Caki2 (cell line): ENCODE measurements at places on chromosomes 16 and 17. TPM values are rescaled to one million over a fixed set of nuclear protein-coding genes. Genes with fewer than 3 reads are reported as not detected.
A peak's percentile ranks its signal among the peaks of the same experiment; 100 is the strongest.

GRCh38 chr17:31067691-31068184, 27.0 kb upstream of the NF1 start:
- DNase-seq = peak; percentile 53

DNA sequence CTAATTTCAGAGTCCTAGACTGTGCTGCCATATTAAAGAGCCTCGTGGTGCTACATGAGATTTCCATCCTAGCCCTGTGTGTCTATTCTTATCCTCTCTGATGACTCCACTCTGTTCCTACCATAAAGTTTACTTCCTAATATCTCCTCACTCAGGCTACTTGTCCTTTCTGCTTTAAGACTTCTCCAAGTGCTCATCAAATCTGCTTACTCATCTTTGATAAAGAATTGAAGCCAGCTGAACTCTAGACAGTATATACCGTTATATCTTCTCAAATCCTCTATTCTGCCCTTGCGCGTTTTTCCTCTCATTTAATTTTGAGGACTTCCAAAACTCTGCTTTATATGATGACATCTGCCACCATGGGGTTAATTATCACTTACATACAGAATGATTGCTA, 539.5 kb downstream of the HAPSTR1 start:
- DNase-seq = no peak

GRCh38 chr17:68310152-68310551, 18.9 kb downstream of the ARSG start:
- DNase-seq = no peak

DNA sequence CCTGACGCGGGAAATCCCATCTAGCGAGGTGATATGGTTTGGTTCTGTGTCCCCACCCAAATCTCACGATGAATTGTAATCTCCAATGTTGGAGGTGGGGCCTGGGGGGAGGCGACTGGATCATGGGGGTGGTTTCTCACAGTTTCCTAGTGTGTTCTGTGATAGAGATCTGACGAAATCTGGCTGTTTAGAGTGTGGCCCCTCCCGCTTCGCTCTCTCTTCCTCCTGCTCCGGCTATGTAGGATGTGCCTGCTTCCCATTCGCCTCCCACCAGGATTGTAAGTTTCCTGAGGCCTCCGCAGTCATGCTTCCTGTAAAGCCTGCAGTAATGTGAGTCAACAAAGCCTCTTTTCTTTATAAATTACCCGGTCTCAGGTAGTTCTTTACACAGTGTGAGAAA, 31.6 kb downstream of the IFT140 start:
- DNase-seq = no peak

DNA sequence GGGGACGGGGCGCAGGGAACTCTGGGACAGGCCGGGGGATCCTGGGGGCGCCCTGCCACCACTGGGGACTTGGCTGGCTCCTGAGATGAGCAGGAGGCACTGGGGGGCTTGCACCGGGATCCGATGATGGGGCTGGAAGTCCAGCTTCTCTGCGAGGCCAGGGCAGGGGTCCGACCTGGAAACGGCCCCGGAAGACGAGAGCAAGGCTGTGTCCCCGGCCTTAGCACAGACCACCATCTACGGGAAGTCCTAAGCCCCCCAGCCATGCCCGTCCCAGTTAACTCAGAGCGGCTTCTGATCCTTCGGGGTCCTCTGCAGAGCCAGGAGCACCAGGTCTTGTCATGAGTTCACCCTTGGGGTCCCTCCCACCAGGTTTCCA, 573 bp downstream of the CDT1 start:
- DNase-seq = no peak

- DNase-seq = no peak
Measured at GRCh38 chr17:20611309-20611708, 31.8 kb downstream of the CDRT15L2 start.

DNA sequence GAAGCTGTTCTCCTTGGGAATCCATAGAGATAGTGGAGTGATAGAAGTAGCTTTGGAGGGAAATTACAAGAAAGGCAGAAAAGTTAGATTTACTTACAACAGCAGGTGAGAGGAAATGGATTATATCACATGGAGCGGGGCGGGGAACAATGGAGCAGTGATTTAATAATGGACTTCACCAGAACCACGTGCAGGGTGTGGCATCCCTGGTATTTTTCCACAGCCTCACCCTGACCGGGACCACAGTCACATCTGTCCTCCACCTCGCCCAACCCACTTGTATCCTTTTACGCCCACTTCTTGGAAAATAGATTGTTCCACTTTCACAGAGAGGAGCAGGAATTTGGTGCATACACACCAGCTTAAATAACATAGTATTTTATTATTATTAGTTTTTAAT, 15.9 kb upstream of the CYB5B start:
- peak; percentile 75 for DNase-seq

- no peak for DNase-seq
Measured at GRCh38 chr17:79301469-79301868, 226.8 kb downstream of the ENGASE start.

- DNase-seq = peak; percentile 87
Measured at GRCh38 chr16:25109643-25110042, 1.9 kb upstream of the LCMT1 start.

DNA sequence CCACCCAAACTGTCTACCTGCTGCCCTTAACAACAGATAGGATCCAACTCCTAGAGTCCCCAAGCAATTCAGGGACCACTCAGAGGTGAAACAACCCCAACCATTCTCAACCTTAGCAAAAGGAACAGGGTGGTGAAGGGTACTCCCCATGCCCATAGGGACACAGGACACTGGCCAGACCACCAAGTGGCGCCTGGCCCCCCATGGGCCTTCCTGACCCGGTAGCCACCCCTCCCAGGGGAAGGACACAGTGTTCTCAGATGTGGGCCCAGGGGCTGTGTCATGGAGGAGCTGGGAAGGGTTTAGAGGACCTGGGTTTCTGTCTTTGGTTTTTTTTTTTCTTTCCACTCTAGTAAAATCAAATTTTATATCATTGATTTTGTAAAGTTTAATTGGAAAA, 9.7 kb upstream of the SLC25A39 start:
- DNase-seq = no peak

GRCh38 chr17:20200016-20200795, 191.0 kb downstream of the SPECC1 start:
- no peak for DNase-seq

Gene TPSAB1
- not detected in 2 replicates for total RNA-seq

DNA sequence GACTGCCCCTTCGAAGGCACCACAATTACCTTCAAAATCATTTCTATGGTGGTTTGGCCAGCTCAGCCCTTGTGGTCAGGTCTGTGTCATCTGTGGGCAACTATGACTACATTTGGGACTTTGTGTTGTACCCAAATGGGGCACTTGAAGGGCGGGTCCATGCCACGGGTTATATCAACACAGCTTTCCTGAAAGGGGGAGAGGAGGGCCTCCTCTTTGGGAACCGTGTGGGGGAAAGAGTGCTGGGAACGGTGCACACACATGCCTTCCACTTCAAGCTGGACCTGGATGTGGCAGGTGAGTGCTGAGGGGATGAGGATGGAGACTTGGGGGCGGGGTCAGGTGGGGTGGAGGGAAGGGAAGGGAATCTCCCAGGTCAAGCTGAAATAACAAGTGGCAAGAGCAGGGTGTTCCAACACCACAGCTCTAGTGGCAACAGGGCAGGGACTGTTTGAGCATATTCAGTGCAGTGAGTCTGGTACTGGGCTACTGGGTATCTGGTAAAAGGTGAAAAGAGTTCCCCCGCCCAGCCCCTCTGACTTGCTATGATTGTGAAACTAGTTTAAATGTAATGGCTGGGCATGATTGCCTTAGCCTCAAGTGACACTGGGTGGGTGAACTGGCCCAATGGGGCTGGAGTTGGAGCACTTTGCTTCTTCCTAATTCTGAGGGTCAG, 1.7 kb downstream of the AOC2 start:
- peak; percentile 56 for DNase-seq

DNA sequence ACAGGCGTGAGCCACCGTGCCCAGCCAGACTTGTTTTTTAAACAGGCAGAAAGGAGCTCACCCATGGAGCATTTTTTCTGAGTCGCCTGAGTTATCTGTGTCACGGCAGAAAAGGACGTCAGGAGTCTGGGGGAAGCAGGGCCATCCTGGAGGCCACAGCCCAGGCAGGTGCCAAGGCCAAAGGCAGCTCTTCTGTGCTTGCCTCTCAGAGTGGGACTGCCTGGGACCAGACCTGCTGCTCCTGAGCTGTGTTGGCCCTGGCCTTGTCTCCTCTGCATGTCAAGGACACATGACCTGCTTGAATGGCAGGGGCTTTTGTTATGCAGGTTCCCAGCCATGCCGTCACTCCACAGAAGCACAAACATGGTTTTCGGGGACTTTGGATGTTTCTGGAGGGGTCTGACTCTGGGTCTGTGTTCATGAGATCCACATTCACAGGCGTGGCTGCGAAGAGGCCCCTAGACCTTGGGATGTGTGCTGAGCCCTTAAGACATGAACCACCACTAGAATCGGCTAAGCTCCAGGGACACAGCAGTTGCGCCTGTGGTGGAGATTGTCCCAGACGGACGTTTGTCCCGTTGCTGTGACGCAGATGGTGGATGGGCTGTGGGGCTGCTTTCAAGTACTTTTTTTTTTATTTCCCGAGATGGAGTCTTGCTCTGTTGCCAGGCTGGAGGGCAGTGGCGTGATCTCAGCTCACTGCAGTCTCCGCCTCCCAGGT, 33.8 kb downstream of the FOXK2 start:
- no peak for DNase-seq

- DNase-seq = no peak
Measured at GRCh38 chr17:80212962-80213642, 7.0 kb downstream of the SGSH start.

DNA sequence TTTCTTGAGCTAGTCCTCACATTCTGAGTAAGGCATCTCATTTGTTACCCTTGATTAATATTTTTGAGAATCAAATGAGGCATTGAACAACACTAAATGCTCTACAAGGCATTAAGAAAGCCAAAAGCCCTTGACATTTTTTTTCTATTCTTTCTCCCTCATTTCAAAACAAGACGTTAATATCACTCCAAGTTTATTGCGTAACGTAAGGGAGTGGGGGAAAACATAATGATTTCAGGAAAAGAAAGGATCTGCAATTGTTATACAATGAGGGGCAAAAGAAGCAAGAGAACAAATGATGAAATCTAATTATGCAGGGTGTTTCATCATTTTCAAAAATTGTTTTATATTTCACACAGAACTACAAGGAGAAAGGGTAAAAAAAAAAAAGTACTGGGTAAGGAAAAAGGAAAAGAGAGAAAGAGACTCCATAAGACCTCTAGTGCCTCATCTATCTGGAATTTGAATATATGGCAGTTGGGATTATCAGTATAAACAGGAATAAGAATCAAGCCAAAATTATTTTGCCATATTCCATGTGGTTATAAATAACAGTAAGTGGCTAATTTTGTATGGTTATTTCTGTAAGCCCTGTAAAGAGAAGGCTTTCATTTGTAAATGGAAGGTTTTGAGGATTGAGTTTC, 163.0 kb downstream of the ABCA8 start:
- DNase-seq = no peak

- DNase-seq = peak; percentile 41
Measured at GRCh38 chr16:57167953-57168352, 17.9 kb downstream of the PSME3IP1 start.

GRCh38 chr17:2068519-2069051, 13.7 kb downstream of the HIC1 start:
- DNase-seq = no peak

DNA sequence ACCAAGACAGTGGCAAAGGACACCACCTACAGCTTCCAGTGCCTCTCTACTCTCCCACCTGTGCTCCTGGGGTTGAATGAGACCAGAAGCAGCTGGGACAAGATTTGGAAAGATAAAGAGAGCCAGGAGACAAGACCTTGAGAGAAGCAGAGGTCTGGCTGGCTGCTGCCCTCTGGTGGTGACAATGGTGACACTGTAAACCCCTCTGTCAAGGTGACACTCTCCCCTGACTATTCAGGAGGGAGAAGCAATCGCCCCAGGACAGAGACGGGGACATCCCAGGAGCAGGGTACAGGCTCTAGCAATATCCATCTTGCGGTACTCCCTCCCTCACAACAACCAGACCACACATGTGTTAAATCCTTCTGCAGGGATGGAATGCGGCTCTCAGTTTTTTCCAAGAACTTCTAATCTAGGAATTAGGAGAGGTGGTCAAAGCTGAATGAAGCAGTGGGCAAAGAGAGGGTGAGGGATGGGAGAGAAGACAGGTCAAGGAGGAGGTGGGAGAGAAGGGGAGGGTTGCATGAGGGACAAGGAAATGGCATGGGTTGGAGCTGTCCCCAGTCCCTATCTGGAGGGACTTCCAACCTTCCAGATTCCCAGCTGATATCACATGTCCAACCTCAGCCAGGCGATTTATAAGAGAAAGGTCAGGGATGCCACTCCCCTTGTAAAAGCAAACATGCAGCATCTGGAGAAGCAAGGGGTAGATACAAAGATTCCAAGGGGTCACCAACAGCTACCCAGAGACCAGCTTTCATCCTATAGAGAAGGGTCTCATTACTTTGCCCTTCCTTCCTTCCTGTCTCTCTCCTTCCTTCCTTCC, 2.9 kb downstream of the PHOSPHO1 start:
- DNase-seq = peak; percentile 82

DNA sequence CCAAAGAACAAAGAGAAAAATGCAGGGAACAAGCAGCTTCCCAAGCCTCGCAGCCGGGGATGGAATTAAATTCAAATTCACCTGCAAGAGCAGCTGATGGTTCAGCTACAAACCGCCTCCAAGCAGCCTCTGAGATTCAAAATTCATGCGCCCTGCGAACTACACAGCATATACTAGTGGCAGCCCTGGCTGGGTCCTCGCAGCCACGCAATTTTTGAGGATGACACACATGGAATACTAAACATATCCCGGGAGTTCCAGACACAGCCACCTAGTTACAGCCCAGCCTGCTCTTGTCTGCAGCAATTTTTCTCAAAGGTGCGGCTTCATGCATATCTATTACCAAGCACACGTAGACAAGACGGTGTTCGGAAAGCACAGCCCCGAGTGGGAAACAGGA, 35.9 kb upstream of the KIFC3 start:
- DNase-seq = no peak

GRCh38 chr17:13931111-13931526, 138.2 kb upstream of the COX10 start:
- no peak for DNase-seq

- no peak for DNase-seq
Measured at GRCh38 chr17:64718058-64718457, 56.0 kb upstream of the SMURF2 start.

- DNase-seq = no peak
Measured at GRCh38 chr16:48000622-48001021, 155.2 kb downstream of the ABCC12 start.

Gene KRTAP1-5
- total RNA-seq = not detected in 2 replicates

DNA sequence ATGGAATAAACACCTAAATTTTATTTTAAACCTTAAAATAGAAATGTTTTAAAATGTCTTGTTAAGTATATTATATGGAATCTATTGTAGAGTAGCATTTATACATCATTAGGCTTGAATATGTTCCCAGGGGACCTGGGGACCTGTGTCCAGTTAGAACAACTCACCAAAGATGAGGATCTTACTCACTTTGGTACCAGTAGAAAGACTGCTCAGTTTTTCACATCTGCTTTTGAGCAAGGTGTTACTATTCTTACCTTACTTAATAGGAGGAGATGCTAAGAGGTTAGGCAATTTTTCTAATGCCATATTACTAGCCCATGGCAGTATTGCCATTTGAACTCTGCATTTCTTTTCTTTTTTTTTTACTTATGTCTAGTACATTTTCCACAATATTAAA, 14.7 kb downstream of the STXBP4 start:
- no peak for DNase-seq
